Naive thymus-derived CD8-positive, alpha-beta T cell (primary cell): ENCODE measurements at places on chromosomes 7 and 10.
A peak's percentile ranks its signal among the peaks of the same experiment; 100 is the strongest.

- H3K36me3 ChIP-seq = peaks cover 5% of the 10 kb centered on the region
- peaks cover 23% of the 10 kb centered on the region for H3K4me1 ChIP-seq
- no peak overlapping the region for H3K27ac ChIP-seq
- H3K4me3 ChIP-seq = no peak overlapping the region
Measured at GRCh38 chr7:92802406-92802805, 34.0 kb downstream of the CDK6 start.

GRCh38 chr10:63976538-63976937 lies 455.3 kb downstream of the REEP3 start:
- H3K4me1 ChIP-seq = no peaks in the 10 kb centered on the region
- DNase-seq = no peak
- no peak overlapping the region for H3K27ac ChIP-seq
- no peak overlapping the region for H3K4me3 ChIP-seq
- H3K36me3 ChIP-seq = no peaks in the 10 kb centered on the region

GRCh38 chr10:121935702-121936101 lies 7.9 kb upstream of the ATE1 start:
- no peaks in the 10 kb centered on the region for H3K27me3 ChIP-seq
- no peak for DNase-seq
- peaks cover 5% of the 10 kb centered on the region for H3K4me1 ChIP-seq
- H3K36me3 ChIP-seq = no peaks in the 10 kb centered on the region
- H3K27ac ChIP-seq = no peak overlapping the region

DNA sequence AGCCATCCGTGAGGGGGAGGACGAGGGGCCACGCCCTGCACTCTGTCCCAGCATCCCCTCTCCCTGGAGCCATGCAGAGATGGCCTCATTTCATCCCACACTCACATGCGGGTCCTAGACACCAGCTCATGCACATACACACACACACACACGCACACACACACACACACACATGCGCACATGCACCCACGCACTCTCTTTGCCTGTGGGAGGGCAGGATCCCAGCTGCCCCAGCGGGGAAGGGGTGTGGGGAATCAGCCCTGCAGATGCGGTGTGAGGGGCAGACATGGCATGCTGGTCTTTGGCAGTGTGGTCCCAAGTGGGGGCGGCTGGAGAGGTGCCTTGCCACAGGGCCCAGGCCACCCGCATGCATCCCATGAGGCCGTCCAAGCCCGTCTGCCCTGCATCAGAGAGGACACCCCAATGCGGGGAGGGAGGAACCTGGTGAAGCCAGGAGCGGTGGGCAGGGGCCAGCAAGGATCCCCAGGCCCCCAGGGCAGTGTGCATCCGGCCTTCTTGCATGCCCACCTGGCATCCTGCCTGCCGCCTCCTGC lies 68.1 kb downstream of the LHPP start:
- H3K4me3 ChIP-seq = no peak overlapping the region
- H3K27me3 ChIP-seq = no peaks in the 10 kb centered on the region
- H3K4me1 ChIP-seq = peaks cover 16% of the 10 kb centered on the region
- H3K27ac ChIP-seq = no peak overlapping the region

DNA sequence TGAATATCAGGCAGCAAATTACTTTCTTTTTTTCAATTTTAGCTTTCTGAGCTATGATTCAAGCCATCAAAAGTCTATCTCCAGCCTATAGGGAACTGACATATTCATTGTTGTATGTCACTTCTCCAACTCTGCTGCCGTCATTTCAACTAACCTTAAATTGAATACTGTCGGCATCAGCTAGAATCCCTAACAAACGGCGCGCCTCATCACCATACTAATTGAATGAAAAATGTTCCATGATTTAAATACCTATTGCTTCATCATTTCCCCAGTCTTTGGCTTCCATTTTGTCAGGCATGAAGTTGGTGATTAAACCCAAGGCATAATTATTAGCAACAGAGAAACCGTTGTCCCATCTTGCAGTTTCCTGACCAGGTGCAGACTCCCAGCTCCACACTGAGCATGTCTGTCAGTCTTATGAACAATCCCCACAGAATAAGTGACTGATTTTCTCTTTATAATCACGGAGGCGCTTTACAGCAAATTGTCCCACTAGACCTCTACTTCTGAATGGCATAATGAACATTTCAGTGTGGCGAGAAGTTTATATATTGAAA lies 83.5 kb upstream of the NPY start:
- no peak overlapping the region for H3K27ac ChIP-seq
- no peaks in the 10 kb centered on the region for H3K27me3 ChIP-seq
- no peak overlapping the region for H3K4me3 ChIP-seq
- H3K4me1 ChIP-seq = peaks cover 2% of the 10 kb centered on the region
- H3K36me3 ChIP-seq = no peaks in the 10 kb centered on the region

DNA sequence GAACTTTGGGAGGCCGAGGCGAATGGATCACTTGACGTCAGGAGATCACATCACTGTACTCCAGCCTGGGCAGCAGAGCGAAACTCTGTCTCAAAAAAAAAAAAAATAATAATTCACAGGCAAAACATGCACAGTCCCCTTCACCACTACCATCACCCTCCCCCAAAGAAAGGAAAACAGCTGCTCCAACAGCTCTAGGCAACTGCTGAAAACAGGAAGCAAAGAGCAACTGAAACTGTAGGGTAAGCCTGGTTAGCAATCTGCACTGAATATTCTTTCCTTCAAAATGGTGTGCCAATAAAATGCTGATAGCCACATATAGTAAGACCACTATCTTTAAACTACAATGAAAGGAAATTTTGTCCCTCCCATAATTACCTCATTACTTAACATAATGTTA lies 11.8 kb downstream of the NT5C2 start:
- no peaks in the 10 kb centered on the region for H3K27me3 ChIP-seq
- H3K4me3 ChIP-seq = peak overlapping the region; percentile 39
- no peaks in the 10 kb centered on the region for H3K36me3 ChIP-seq
- no peak for DNase-seq

- H3K4me3 ChIP-seq = no peak overlapping the region
- no peaks in the 10 kb centered on the region for H3K36me3 ChIP-seq
Measured at GRCh38 chr7:142740786-142741185, 8.5 kb upstream of the PRSS1 start.
